Thoracic aorta (tissue), 2 donors: ENCODE measurements at places on chromosomes 11 and 22. TPM values are rescaled to one million over a fixed set of nuclear protein-coding genes. Genes with fewer than 3 reads are reported as not detected.

SEC14L6 gene
- total RNA-seq: 0.27 TPM

SSTR3 gene
- not detected for total RNA-seq

MOV10L1 gene
- total RNA-seq: 7.4 TPM

FGF4 gene
- not detected for total RNA-seq

CALCA gene
- total RNA-seq: 3.1 TPM

OR8D1 gene
- not detected for total RNA-seq

CASP5 gene
- 4.0 TPM for total RNA-seq

OR52E8 gene
- not detected for total RNA-seq

ACTN3 gene
- not detected for total RNA-seq

GLYAT gene
- total RNA-seq: not detected

OR51B5 gene
- 0.49 TPM for total RNA-seq

OR8G5 gene
- not detected for total RNA-seq

MPZL3 gene
- 0.41 TPM for total RNA-seq

ESAM gene
- total RNA-seq: 54.2 TPM

GRM5 gene
- total RNA-seq: 1.4 TPM

EMID1 gene
- total RNA-seq: not detected

NCR3LG1 gene
- total RNA-seq: 9.7 TPM

SCUBE2 gene
- 3.9 TPM for total RNA-seq

JAM3 gene
- total RNA-seq: 83.7 TPM

RIMBP3B gene
- not detected for total RNA-seq

LSP1 gene
- total RNA-seq: 23.6 TPM

CRYBB3 gene
- total RNA-seq: not detected

GAS2L1 gene
- 32.5 TPM for total RNA-seq
